ENCODE measurements at places on chromosomes 13 and 19.

DNA sequence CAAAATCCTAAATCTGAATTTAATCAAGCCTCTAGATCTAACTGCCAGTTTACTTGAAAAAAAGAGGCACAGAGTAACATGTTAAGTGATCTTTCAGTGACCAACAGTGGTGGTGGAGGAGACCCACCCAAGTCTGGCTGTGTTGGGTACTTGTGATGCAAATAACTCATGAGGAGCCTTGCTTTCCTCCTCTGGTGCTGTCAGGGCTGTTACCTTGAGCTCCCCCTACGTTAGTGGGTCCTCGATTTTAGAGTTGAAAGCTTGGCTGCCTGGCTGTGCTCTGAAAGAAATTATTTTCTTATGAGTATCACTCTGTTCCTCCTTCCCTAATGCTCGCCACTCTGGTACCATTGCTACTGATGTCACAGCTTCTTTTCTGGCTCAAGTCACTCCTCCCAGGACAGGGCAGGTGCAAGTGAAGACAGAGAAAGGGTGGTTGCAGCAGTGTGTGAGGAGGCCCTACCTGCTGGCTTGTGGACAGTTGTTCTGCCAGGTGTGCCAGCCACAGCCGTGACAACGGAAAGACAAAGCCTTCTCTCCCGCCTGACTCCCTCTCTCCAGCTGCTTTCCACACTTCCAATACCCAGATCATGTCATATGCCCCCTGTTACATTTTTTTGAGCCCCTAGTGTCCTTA lies 6.5 kb upstream of the SUPT20H start:
- DNase-seq, result no peak

- DNase-seq, result no peak
Observed at GRCh38 chr13:40446365-40446764, 220.1 kb downstream of the FOXO1 start.

GRCh38 chr13:104301171-104301975 lies 1235.2 kb upstream of the SLC10A2 start:
- DNase-seq, result no peak

DNA sequence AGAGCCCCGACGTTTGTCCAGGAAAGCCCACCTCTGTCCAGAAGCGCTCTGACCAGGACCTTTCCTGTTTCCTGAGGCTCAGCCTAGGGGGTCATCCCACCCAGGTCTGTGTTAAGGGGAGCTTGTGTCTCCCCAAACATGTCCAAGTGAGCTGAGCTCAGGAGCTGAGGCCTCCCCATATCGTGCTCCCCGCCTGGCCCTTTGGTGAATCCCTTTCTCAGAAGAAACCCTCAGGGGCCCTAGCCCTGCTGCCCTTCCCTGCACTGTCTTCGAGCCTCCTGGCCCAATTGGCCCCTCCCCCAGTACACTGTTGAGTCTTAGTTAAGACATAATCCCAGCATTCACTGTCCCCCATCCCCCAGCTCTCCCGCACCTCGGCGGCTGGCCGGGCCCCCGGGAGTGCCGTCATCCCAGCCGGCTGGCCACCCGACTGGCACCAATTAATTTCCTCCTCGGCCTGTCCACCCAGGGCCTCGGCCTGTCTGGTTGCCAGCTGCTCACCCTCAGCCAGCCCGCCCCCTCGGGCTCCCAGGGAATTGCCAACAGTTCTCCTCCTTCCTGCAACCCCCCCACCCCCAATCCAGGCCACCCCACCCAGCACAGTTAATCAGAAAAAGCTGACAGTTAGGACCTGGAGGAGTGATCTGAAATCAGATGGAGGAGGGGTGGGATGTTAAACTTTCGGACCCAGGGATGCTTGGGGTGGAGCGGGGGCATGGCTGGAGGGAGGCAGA lies 13.6 kb downstream of the IER2 start:
- DNase-seq, result no peak

- no peak for DNase-seq
Observed at GRCh38 chr19:13906521-13906904, 512 bp downstream of the CC2D1A start.

DNA sequence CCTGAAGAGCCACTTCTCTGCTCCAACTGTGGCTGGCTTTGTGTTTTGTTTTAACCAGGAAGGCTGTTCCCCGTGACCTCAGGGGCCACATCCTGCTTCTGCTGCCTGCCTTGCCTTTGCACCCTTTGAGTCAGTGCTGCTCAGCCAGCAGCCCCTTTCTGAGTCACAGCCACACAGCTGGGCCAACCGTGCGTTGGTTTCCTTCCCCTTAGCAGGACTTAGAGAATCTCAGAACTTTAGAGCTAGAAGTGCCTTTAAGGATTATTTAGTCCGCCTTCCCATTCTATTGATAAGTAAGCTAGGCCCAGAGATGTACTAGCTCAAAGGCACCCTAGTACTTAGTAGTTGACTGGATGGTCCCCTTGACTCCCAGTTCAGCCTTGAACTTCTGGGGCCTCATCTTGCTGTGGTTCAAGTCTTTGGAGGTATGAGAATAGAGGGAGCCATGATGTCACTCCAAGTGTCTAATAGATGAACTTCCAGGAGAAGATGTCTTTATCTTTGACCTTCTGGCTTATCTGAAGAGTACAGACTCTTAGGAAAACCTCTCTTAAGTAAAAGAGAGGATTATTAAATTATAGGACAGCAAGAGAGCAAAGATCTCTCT lies 8.0 kb downstream of the RGCC start:
- DNase-seq, result peak; percentile 76

GRCh38 chr13:60135344-60135743 lies 28.4 kb downstream of the DIAPH3 start:
- DNase-seq, result no peak

DNA sequence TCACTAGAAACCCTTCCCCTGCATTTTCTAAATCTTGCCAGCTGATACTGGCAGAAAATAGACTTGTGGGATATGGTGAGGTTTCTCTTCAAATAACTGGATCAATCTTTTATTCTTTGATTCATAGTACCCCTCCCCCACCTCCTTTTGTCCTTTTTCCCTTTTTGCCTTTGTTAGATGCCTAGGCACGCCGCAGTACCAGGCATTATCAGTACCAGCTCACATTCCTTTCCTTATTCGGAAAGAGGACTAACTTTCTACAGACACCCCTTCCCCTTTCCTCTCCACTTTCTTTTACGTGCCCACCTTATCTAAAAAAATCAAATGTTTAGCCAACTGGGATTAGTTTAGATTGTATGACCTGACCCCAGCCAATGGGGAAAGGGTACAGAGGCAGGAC lies 226.4 kb downstream of the MTUS2 start:
- no peak for DNase-seq

- no peak for DNase-seq
Observed at GRCh38 chr19:48726556-48726955, 7.0 kb upstream of the MAMSTR start.

- no peak for DNase-seq
Observed at GRCh38 chr19:5121266-5122120, 152.6 kb downstream of the KDM4B start.

GRCh38 chr19:32138416-32138815 lies 207.0 kb upstream of the ZNF507 start:
- no peak for DNase-seq

GRCh38 chr19:17553256-17553655 lies 2.2 kb upstream of the COLGALT1 start:
- no peak for DNase-seq

DNA sequence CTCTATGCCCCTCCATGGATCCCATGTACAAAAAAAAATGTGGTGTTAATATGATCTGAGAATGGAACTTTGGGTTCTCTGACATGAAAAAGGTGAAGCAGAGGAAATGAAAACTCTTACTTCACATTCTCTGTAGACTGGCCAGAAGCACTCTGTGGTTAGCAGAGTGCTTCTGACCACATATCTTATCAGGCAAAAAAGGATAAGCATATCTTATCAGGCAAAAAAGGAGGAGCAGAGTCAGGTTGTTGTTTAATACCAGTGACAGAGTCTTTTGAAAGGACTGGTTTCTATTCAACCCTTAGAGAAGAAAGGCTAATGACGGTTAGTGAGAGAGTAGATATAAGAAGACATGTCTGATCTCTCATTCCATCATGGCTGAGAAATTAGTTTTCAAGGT lies 1404.8 kb downstream of the SLITRK1 start:
- DNase-seq, result no peak

DNA sequence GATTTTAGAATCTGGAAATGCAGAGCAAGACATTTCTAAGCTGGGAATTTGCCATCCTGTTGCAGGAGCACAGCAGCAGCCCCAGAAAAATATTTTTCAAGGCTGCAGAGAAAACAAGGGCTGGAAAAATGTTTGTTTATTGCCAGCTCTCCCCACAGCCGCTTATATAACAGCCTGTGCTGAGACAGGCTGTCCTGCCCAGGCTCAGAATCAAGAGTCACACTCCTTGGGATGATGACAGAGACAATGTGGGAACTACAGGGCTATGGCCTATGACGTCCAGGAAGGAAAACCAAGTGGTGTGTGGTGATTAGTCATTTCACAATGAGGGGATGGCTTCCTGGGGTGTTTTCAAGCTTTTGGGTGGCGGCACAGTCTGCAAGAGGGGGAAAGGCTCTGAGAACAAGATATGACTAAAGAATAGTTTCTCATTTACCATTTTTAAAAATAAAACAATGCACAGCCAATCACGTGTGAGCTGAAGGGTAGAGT lies 136.3 kb upstream of the SERP2 start:
- no peak for DNase-seq

- DNase-seq, result peak; percentile 51
Observed at GRCh38 chr19:44657211-44657921, 13.7 kb downstream of the PVR start.

DNA sequence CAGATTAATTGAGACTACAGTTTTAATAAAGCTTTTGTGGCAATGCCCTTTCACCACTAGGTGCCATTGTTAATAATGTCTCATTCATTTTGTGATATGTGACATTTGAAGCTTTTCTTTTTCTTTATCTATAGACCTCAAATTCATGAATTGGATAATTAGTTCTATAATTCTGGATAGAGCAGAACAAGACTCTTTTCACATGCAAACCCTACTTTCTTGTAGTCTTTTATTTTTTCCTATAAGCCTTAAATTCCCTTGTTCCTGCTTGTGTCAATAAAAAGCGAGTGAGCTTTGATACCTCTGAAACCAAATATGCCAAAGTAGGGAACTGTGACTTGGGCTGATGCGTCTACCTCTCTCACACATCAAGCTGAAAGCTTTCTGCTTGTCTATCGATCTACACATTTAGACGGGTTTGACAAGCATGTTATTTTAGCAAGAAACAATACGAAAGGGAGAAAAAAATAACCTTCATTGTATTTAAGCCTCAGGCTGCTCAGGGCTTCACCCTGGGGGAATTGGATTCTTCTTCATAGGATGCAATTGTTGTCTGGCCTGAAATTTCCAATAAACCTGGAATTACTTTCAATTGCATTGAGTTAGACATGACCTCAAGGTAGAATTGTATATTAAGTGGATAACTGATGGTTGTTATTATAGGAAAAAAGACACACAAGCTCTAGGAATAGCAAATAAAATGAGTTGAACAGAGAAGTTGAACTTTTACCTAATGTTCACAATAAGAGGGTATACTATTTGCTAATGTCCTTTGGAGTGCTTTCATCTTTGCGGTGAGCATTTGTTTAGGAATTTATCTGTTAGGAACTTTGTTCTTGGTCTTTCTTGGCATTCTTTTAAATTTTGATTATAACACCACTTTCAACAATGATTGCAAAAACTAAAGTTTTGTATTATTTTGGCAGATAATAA lies 1150.2 kb upstream of the PCDH9 start:
- DNase-seq, result no peak

- DNase-seq, result no peak
Observed at GRCh38 chr19:54465426-54466109, 2.0 kb upstream of the LENG9 start.

DNA sequence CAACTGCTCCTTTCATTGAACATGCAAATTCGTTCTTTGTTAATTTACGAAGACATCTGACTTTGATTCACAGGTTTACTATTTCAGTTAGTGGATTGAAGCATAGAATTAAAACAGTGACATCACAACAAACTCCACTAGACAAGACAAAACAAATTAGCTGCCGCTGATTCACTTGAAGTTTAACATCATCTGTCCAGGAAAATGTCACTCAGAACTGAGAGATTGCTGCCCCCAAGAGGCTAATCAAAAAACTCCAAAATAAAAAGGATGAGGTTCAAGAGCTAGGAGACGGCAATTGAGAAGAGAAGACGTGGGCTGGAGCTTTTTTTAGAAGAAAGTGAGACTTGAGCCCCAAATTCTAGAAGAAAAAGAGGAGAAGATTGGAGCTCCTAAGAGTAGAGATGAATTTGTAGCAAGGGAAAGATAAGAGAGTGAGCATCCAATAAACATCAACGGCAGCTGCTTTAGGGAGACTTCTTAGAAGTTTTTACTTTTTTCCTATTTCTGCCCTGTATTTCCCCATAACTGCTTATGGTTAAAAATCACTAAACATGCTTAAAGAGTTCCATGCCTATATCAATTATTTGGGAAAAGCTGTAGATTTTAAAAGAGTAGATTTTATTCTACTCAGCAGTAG lies 40.8 kb upstream of the TPP2 start:
- DNase-seq, result no peak

DNA sequence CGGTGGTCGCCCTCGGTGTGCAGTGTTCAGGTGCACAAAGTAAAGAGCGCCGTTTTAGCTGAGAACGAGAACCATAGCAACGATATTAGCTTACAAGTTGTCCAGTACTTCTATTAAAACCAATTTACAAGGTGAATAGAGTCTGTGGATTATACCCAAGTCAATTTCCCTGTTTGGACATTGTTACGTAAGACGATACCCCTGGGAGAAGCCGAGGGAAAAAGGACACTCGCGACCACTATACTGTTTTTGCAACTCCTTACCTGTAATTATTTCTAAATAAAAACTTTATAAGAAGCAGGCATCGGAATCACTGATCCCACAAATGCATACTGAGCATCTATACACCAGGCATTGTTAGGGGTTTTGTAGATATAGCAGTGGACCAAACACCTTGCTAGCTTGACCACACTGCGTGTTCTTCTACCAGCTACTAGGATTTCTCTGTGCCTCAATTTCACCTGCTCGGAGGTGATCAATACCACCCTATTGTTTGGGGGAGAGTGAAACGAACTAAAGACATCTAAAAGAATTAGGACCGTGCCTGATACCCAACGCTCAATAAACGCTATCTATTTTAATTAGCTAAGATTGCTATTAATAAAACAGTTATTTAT lies 488 bp upstream of the EEF2 start:
- no peak for DNase-seq
